ENCODE measurements at places on chromosomes 11 and 22.

GRCh38 chr22:49983148-49984042, 22.8 kb downstream of the PIM3 start:
- DNase-seq, result no peak

GRCh38 chr11:117996058-117996457, 9.9 kb downstream of the IL10RA start:
- no peak for DNase-seq

- DNase-seq, result no peak
Measured at GRCh38 chr22:17300926-17301325, 68.3 kb upstream of the CECR2 start.

DNA sequence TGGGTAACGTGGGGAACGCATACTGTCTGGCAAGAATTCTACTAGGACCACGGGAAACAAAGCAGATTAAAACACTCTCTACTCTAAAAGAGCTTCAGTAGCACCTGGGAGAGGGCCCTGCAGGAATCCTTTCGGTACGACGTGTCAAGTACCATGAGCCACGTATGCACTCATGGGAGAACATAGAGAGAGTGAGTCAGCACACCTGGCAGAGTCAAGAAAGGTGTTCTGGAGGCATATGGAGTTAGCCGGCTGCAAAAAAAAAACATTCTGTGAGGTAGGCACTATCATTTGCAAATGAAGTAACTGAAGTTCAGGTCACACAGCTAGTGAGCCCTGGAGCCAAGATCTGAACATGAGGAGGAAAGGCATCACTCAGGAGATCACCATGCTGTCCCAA, 71.1 kb upstream of the BID start:
- DNase-seq, result no peak

- no peak for DNase-seq
Measured at GRCh38 chr11:2262301-2263070, 7.9 kb downstream of the ASCL2 start.

- no peak for DNase-seq
Measured at GRCh38 chr22:24416611-24417010, 10.8 kb upstream of the ADORA2A start.

DNA sequence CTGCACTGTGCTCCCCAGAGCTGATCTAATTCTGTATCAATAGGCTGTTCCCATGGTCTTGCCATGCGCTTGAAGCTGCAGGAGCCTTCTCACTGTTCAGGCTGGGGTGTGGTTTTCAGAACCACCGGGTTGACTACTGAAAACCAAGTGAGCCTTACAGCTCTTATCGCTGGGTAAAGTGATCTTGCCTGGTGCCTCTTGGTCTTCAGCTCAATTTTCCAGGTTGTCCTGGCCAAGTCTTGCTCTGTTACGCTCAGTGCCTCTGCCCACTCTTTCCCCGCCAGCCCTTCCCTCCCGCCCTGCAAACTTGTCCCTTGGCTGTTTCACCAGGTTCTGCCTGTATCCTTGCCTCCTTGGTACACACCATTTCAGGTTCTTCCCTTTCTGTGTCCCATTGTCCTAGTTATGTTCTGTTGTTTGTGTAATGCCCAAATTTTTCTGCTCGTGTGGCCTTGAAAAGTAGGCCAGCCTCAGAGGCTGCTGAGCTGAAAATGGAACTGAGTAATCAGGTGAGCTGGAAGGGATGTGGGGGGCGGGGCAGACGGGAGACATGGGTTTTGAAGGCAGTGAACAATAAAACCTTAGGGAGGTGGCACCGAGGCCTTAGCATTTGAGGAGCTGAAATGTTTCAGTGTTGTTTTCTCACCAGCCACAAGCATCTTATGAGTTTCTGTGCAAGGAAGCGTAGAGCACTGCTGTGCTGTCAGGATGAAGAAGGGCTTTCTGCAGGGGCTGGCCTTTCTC, 11.2 kb downstream of the PEX26 start:
- no peak for DNase-seq

DNA sequence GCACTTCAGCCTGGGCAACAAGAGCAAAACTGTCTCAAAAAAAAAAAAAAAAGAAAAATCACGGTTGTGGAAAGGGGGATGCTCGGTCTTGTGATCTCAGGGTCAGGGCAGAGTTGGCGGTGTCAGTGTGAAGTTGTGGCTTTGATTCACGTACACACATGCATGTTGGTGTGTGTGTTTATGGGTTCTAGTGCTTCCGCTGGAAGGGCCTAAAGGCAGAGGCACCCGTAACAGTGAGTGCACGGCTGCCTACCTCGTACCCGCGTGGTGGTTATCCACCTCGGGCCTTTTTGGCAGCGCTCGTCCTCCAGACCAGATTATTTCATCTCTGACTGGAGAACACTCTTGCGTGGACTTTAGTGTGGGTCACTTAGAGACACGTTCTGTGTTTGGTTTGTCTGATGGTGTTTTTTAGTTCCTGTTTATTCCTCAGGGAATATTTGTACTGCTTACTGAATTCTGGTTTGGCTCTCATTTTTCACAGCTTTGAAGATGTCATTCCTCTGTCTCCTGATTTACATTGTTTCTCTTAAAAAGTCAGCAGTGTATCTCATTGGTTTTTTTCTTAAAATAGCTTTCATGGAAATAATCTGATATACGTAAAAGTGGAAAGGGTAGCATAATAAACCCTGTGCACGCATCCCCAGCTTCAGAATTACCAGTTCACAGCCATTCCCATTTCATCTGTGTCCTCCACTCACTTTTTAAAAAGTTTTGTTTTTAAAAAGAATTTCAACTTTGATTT, 15.6 kb downstream of the ZBED4 start:
- DNase-seq, result no peak

GRCh38 chr22:20536590-20537324, 29.3 kb downstream of the MED15 start:
- DNase-seq, result no peak

GRCh38 chr22:28395920-28396753, 283.5 kb downstream of the TTC28 start:
- DNase-seq, result peak; percentile 39

DNA sequence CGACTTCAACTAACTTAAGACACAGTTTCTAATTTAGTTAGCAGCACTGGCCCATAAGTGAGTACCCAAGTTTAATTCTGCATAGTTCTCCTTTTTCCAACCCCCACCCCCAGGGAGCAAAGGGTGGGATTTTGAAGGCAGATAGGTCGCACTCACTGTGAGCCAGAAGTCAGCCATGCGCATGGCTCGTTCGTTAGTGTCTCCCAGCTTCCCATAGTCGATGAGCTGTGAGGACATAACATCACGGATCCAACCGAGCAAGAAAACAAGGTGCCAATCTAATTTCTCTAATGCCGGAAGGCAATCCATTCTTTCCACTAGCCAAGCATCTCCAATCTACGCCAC, 577 bp downstream of the MRPL17 start:
- DNase-seq, result peak; percentile 24

DNA sequence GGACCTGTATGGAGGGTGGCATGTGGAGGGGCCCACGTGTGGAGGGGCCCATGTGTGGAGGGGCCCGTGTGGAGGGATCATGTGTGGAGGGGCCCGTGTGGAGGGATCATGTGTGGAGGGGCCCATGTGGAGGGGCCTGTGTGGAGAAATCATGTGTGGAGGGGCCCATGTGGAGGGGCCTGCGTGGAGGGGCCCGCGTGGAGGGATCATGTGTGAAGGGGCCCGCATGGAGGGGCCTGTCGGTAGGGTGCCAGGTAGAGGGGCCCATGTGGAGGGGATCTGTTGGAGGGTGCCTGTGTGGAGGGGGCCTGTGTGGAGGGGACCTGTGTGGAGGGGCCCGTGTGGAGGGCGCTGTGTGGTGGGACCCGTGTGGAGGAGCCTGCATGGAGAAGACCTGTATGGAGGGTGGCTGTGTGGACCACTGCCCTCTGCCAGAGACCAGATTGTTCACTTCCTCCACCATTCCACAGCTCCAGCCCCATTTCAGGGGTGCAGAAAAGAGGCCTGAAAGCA, 47.0 kb downstream of the IGLL5 start:
- no peak for DNase-seq

DNA sequence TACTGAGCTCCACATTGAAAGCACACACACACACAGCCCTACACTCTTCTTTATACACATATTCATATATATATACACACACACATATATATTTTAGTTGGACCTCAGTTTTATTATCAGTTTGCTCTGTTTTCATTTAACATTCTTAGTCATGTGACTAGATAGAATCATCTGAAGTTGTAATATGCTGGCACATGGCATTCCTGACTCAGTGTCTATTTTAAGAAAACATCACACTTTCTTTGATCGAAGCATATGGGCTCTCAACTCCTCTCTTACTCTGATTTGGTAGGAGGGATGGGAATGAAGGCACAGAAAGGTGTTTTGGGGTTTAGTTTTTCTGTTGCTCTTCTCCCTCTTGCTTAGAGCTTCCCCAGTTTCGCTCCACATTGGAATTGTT, 24.8 kb downstream of the AMOTL1 start:
- no peak for DNase-seq
